Kidney tubule cell (primary cell): ENCODE measurements at places on chromosomes 1 and 21.

DNA sequence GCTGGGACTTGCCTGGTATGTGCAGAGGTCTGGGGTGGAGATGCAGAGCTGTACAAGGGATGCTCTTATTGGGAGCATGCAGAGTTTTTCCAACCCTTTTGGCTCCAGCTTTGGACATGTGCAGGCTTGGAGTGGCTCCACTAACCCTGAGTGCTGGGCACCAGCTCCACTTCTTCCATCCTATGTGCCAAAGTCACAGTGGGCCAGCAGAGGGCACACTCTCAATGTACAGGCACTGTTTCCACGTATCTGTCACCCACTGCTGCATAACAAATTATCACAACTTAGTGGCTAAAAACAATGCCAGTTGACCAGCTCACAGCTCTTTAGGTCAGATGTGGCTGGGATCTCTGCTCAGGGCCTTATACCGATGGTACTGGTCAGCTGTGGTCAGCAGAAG is 631.8 kb downstream of the AJAP1 start:
- no peak for DNase-seq

GRCh38 chr1:201361652-201362504 is 15.6 kb downstream of the TNNT2 start:
- peak; percentile 56 for DNase-seq

GRCh38 chr1:32998064-32998463 is 33.5 kb upstream of the RNF19B start:
- no peak for DNase-seq

- no peak for DNase-seq
Observed at GRCh38 chr1:116628448-116628847, 39.1 kb downstream of the IGSF3 start.

DNA sequence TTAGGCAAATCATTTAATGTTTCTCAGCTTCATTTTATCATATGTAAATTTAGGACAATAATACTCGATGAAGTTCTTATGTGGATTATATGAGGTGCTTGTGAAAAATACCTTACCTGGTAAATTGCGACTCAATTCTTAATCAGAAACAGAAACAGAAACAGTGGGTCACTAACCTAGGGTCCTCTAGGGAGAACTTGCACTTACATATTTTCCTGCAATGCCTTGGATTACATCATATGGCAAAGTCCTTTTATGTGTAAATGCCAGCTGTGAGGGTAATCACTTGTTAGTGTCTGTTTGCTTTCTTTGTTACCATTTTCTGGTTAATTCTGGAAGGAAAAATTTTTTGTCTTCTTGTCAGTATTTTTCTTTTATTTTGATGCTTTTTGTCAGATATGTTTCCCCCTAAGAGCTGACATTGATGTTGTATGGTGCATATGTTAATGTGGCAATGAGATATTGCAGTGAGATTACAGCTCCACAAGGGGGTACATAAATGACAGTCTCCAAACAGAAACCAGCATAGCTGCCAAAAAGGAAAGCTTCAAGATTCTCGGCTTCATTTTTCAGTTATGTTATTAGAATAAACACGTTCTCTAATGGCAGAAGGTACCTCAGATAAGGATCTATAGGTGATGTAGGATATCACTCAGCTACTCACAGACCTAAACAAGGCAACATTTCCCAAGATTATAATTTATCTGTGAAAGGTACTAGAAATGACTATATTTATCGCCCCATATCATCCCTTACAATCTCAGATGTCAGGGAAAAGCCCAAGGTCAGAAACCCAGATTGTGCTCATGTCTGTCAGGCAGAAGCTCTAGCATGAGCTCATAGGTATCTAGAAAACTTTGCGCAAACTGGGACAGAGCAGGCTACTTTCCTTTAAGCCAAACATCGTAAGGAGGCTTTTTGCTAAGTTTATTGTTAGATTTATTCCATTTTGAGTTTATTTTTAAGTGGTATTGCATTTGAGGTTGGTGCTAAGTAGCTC is 119.9 kb downstream of the FASLG start:
- DNase-seq, result no peak

- no peak for DNase-seq
Observed at GRCh38 chr1:236206548-236206947, 64.2 kb downstream of the GPR137B start.

DNA sequence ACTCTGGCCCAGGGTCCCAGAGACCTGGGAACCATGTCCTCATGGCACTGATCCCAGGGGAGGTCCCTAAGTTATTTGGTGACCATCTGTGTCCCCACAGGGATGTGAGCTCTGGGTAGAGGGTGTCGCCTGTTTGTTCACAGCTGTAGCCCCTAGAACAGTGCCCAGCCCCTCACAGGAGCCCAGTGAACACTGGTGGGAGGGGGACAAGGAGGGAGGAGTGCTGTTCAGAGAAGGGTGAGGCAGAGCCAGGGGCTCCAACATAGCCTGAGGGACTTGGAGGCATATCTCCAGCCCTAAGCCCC is 450.4 kb downstream of the MATN1 start:
- DNase-seq, result no peak

DNA sequence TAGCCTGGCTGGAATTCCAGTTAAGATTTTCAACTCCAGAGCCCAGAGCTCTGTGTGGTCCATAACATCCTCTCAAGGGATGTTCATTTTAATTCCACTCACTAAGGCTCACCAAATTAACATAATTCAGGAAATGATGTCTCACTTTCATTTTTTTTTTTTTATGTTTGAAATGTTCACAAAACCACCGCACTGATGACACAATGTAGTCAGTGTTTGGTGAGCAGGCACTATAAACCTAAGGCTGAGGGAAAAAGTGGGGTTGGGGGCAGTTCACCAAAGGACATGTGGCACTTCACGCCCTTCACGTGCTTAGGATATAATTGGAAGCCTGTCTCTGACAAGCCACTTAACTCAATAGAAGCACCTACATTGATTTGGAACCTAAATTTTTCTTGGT is 177.3 kb upstream of the CAMK1G start:
- DNase-seq, result peak; percentile 53

DNA sequence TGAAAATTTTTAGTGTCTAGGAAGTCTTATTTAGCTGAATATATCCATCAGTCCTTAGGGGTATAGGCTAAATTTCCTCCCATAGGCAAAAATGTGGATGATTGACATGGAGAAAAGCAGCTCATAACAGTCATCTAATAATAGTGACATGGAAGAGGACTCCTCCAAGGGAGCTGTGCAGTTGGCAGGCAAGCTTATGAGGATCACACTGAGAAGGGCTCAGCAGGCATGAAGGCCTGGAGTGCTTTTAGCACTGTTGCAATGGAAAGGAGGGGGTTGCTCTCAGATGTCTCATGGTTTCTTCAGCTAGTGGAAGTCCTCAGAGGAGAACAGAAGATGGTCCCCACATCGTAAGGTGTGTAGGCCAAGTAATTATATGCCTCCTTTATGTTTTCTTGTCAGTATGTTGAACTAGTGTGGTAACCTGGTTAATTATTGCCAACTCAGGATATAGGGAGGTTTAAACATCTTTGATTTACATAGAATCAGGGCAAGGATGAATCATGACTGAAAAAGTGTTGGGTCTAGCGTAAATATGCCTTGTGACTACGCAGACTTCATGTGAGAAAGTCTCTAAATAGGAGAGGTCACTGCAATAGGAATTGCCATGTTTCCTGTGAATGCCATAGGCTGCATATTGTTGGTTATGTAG is 18.9 kb downstream of the VN1R5 start:
- DNase-seq, result peak; percentile 44

DNA sequence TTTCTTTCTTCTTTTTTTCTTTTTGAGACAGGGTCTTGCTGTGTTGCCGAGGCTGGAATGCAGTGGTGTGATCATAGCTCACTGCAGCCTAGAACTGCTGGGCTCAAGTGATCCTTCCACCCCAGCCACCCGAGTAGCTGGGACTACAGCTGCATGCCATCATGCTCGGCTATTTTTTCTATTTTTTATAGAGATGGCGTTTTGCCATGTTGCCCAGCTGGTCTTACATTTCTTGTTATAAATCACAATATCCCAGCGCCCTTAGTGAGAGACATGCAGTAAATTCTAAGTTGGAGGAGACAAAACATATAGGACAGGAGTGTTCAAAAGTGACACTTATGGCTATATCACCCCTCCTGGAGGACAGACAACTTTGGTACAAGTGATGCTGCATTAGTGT is 31.3 kb upstream of the ACTN2 start:
- DNase-seq, result no peak

- peak; percentile 99 for DNase-seq
Observed at GRCh38 chr1:177256153-177257075, 85.7 kb downstream of the BRINP2 start.

GRCh38 chr1:56357927-56358690 is 221.3 kb downstream of the PLPP3 start:
- peak; percentile 2 for DNase-seq

DNA sequence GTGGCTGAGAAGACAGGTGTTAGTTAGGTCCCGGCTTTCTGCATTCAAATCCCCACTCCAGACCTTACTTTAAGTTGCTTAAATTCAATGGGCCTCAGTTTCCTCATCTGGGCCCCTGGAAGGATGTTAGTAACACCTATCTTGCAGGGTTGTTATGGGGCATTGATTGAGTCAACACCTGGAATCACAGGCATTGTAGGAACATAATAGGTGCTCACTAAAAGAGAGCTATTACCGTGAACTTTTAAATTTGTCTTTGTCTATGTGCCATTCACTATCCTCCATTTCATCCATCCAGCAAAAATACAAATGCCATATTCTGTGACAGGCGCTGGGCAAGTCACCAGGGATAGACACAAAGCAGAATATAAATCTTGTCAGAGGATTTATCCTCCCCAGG is 10.5 kb upstream of the MAPKAPK2 start:
- DNase-seq, result no peak

DNA sequence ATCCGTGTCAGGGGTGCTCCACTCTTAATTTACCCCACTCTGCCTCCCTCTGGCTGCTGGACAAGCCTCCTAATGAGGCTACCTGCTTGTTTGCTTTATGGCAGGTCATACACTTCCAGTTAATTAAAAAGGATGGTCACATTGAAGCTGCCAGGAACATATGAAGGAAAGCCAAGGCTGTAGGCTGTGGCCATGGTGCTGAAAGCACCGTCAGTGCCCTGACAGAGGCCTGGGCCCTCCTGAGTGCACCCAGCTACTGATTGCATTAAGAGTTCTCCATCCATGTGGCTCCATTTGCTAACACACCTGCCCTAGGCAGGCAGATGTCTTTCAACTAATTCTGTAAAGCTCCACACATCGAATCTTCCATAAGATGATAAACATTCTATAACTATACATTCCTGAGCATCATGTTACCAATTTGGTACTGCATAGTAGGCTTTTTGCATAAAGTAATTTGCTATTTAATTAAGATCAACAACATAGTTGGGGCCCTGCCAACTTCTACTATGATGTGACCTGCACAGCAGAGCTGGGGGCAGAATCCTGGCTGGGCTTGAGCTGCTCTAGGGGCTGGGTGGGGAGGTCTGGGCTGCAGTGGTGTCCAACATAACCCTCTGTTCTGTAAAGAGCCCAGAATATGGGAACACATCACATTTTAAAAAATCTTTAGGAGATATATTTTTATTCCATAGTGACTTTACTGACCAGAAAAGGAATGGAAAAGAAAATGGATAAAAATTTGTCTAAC is 224.8 kb downstream of the SIPA1L2 start:
- no peak for DNase-seq

GRCh38 chr1:70567167-70567566 is 156.1 kb downstream of the CTH start:
- no peak for DNase-seq

DNA sequence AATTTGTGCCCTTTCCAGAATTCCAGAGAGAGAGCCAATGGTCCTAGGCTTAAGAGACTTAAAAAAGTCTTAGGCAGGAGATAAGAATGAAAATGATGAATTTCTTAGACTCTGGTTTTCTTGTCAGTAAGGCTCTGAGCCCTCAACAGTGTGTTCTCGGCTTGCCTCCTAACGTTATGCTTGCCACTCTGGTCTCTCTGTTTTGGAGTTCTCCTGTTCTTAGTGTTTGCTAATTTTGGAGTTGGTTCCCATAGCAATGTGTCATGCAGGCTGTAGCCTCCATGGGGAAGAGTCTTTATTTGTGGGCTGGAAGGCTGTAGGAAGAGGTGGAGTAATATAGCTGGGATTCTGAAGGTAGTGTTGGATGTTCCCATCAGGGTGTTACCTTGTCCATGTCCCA is 19.9 kb downstream of the TBX19 start:
- DNase-seq, result no peak

DNA sequence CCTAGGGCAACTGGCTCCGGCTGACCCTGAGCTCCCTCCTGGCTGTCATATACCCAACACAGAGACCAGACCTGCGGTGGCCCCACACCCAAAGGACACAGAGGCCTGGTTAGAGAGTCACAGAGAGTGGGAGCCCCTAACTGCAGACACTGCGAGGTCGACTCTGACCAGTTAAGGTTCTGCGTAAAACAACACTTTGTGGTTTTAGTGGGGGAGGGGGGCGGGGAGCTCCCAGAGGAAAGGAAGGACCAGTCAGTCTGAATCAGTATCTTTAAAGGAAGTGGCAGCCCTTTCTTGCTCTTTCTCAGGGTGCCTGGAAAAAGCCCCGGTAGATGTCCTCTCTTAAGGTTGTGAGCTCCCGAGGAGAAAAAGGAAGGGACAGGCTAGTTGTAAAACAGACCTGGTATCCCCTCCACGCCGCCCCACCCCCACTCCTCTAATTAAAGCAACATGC is 2.4 kb downstream of the SSBP3 start:
- peak; percentile 72 for DNase-seq

DNA sequence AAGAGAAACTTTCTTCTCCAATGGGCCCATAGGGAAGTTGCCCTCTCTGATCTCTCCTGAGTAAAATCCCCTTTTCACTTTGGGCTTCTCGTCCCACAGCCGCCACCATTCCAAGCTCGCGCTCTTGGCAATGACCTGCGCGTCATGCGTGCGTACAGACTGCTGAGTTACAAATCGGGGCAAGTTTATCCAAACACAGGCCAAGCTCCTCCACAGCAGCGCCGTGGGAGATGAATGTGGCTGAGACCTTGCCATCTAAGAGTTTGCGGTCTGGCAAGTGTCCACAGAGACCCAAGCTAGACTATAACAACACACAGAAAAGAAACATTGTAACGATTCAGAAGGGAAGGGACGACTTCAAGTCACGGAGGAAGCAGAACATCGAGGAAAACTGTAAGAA is 116.3 kb upstream of the SOD1 start:
- no peak for DNase-seq
